ENCODE measurements at places on chromosomes 4 and X. TPM values are rescaled to one million over a fixed set of nuclear protein-coding genes. Genes with fewer than 3 reads are reported as not detected.

DNA sequence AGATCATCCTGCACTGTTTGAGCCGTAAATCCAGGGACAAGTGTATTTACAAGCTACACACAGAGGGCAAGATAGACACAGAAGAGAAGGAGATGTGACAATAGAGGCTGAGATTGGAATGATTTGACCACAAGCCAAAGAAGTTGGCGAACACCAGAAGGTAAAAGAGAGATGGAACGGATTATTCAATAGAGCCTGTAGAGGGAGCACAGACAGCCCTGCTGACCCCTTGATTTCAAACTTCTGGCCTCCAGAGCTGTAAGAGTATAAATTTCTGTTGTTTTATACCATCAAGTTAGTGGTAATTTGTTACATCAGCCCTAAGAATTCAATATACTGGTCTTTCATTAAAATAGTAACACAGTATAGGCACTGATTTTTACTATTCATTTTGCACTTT is 447.8 kb downstream of the FAT4 start:
- DNase-seq, result no peak

DNA sequence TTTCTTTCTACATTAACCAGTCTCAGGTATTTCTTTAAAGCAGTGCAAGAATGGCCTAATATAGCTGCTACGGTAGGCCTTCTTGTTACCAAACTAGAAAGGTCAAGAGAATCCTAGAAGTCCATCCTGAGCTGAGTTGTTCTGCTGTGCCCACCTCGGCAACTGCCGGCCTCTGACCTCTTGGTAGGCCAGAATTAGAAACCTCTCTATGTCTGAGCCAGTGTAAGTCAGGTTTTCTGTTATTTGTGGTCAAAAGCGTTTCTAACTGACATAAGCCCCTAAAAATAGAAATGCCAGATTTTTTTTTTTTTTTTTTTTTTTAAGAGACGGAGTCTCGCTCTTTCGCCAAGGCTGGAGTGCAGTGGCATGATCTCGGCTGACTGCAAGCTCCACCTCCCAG is 43.1 kb downstream of the SOWAHB start:
- no peak for DNase-seq

DNA sequence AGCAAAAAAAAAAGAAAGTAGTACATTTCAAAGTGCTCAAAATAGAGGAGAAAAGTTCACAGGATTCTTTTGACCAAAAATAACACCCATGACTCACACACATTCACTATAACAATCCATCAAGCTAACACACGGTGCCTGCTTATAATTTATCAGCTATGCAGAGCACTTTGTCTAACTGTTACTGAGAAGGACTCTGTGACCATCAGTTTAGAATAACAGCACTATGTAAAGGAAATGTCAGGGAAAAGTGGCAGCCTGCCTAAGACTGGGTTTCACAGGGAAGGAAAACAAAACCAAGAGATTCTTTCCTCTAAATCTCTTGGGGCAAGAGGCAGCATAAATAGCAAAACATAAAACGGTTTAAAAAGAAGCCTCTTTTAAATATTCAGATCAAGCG is 54.8 kb downstream of the CCDC149 start:
- DNase-seq, result no peak

- DNase-seq, result peak; percentile 74
Measured at GRCh38 chr4:101328063-101328602, 19.2 kb downstream of the PPP3CA start.

DNA sequence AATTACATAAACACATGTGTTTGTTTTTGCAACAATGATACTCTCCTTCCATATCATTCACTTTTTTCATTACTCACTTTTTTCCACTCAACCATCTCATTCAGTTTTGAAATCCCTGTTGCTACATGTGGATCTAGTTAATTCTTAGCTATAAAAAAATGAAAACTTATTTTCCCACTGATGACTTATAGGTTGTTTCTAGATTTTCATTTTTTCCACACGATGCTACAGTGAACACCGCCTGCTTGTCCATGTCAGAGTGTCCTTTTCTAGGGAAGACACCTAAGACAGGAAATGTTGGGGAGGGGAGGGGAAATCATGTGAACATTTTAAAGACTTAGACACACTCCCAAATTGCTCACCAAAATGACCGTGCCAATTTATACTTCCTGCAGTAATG is 70.2 kb downstream of the SUPT20HL2 start:
- no peak for DNase-seq

DNA sequence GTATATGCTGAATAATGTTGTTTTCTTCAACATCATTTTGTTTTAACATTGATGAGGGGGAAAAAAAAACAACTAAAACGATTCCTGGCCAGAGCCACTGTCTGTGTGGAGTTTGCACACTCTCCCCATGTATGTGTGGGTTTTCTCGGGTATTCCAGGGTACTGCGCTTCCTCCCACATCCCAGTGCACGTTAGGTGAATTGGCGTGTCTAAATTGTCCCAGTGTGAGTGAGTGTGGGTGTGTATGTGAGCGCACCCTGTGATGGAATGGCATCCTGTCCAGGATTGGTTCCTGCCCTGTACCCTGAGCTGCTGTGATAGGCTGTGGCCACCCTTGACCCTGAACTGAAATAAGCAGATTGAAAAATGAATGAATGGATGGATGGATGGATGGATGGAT is 2.4 kb upstream of the DLG3 start:
- no peak for DNase-seq

GRCh38 chrX:29487214-29487613 is 728.1 kb upstream of the MAGEB2 start:
- DNase-seq, result no peak

- DNase-seq, result no peak
Measured at GRCh38 chr4:70654605-70655011, 11.7 kb downstream of the JCHAIN start.

- DNase-seq, result no peak
Measured at GRCh38 chr4:124555959-124556358, 156.6 kb downstream of the ANKRD50 start.

DNA sequence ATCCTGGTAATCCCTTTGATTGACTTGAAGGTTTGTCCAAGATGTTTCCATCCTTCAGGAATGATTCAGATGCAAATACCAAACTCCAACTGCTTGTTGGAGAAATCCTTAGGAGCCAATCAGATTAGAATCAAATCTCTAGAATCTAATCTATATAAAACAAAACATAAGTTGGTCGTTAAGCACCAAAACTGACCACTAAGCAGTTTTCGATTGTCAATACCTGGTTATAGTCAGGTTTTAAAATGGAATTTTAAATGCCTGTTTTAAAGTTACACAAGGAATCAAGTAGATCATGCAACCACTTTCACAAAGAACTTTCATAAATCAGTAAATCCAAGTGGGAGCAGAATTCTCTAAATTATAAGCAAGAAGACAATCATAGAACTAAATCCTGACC is 236.1 kb downstream of the PARM1 start:
- DNase-seq, result no peak

- DNase-seq, result no peak
Measured at GRCh38 chr4:81965911-81966310, 407.9 kb downstream of the HNRNPD start.

GRCh38 chrX:110159235-110159634 is 156.3 kb downstream of the TMEM164 start:
- no peak for DNase-seq

- DNase-seq, result no peak
Measured at GRCh38 chr4:25797136-25797535, 65.7 kb downstream of the SEL1L3 start.

- no peak for DNase-seq
Measured at GRCh38 chr4:88870428-88870827, 172.8 kb upstream of the NAP1L5 start.

- peak; percentile 8 for DNase-seq
Measured at GRCh38 chr4:41257257-41257901, 651 bp downstream of the UCHL1 start.

GRCh38 chr4:10667701-10668326 is 16.8 kb downstream of the CLNK start:
- no peak for DNase-seq

GRCh38 chr4:169922632-169923276 is 103.4 kb downstream of the MFAP3L start:
- DNase-seq, result no peak

- DNase-seq, result no peak
Measured at GRCh38 chrX:46587158-46587557, 13.6 kb downstream of the CHST7 start.

GRCh38 chr4:57424232-57424897 is 314.2 kb upstream of the IGFBP7 start:
- DNase-seq, result no peak

DNA sequence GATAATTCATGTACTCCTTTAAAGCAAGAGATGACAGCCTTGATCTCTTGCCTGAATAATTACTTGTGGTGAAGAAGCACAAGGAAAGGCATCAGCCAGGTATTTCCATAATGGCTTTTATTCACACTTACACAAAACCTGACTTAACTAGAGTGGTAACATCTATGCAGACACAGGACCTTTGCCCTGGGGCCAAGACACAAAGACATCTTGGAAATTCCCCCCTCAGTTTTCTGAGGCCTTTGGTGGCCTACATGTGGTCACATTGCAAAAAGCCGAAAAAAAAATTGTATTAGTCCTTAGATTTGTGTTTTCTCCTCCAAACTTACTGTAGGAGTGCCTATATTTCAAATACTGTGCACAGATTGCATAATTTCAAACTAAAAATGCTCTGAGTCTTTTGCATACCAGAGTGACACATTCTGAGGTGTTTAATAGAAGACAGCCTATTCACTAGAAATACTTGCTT is 172.4 kb downstream of the PDGFC start:
- DNase-seq, result no peak

- no peak for DNase-seq
Measured at GRCh38 chr4:163991298-163991865, 496.9 kb downstream of the TMA16 start.

- no peak for DNase-seq
Measured at GRCh38 chr4:16692524-16692923, 205.9 kb downstream of the LDB2 start.

DNA sequence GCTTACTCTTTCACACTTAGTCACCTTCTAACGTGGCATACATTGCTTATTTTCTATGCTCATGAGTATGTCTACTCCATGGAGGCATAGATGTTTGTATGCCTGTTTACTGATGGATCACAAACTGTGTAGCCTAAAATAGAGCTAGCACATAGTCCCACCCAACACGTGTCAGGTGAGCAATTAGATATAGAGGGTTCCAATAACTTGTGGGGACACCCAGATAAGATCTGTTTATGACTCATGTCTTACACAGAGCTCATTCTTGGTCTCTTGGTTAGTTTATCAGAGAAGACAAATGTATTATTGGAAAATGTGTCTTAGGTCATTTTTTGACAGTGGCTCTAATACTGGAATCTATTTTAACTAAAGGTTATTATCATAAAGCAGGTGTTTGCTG is 6.8 kb downstream of the ZFP42 start:
- no peak for DNase-seq

DNA sequence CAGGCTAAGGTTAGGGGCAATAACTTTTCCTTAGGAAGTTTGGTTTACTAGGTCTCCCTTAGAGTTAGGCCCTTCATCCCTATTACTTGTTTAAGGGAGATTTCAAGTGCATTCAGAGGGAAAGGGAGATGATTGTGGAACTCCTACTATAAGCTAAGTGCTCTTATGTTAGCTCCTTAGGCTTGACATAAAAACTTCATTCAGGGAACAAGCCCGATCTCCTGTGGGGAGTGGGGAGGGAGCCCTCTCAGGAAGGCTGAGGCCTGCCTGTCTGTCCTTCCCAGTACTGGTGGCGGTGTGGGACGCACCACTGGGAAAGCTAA is 8.0 kb downstream of the KLF3 start:
- no peak for DNase-seq

DNA sequence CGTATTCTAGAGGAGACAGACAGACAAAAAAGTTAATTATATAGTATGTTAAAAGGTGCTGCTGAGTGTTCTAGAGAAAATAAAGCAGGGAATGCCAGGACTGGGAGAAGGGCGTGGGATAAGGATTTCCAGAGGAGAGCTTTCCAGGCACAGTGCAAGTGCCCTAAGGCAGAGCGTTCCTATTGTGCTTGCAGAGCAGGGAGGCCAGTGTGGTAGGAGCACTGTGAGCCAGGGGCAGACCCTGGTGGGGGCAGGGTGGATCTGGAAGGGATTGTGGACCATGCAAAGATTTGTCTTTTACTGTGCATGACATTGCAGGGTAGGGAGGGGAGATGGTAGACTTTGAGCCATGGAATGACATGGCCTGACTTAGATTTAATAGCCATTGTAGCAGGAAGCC is 25.8 kb downstream of the EXOC1 start:
- no peak for DNase-seq

DNA sequence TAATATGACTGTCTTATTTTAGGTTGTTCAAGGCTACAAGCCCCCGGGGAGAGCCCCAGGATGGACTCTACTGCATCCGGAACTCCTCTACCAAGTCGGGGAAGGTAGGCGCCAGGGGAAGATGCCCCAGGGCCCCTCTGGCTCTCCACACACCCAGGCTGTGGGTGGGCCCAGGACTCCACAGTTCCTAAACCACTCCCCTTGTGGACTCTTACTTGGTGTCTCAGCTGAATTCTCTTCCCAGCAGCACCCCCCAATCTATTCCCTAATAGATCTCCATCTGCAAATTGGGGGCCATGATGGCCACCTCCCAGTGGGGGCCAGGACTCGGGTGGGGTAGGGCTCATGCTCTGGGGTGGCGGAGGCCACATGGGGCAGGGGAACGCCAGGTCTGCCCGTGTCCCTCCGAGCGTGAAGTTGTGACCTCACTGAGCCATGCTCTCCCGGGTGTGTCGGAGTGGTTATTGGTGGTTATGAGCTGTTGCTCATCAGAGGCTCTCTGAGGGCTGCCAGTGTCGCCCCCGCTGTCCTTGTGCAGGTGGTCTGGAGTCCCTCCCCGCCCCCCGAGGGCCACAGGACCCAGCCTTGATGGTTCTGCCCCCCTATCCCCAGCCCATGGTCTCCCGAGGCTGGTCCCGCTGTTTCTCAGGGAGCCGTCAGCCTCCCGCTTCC is 11.2 kb upstream of the ADD1 start:
- DNase-seq, result no peak

- DNase-seq, result no peak
Measured at GRCh38 chr4:14879683-14880082, 122.6 kb upstream of the CPEB2 start.

GRCh38 chr4:69781458-69782418 is 21.3 kb upstream of the SULT1B1 start:
- DNase-seq, result no peak

- DNase-seq, result no peak
Measured at GRCh38 chr4:33772582-33772981, 2471.7 kb downstream of the ARAP2 start.

GRCh38 chrX:114077773-114078172 is 506.1 kb upstream of the HTR2C start:
- DNase-seq, result no peak

- DNase-seq, result no peak
Measured at GRCh38 chr4:158786955-158787354, 18.1 kb downstream of the FNIP2 start.

BEX2 gene
- total RNA-seq, result 25.7 TPM

TCEAL1 gene
- 14.0 TPM for total RNA-seq

UGT2A3 gene
- total RNA-seq, result not detected

ADAM29 gene
- not detected for total RNA-seq

DUSP9 gene
- total RNA-seq, result not detected

GPC3 gene
- total RNA-seq, result 0.88 TPM

IGSF1 gene
- not detected for total RNA-seq

SPANXA1 gene
- total RNA-seq, result not detected

CXCR3 gene
- 1.5 TPM for total RNA-seq

ZNF185 gene
- 2.7 TPM for total RNA-seq

BRS3 gene
- not detected for total RNA-seq

PHEX gene
- 0.08 TPM for total RNA-seq

NLRP2B gene
- not detected for total RNA-seq

Data from naive thymus-derived CD4-positive, alpha-beta T cell (primary cell).